Stimulated activated CD4-positive, alpha-beta T cell treated with anti-CD3 and anti-CD28 coated beads, TNF-alpha, amount 100 ng/mL, for 24 hours (primary cell): ENCODE measurements at places on chromosomes 11 and 22.

DNA sequence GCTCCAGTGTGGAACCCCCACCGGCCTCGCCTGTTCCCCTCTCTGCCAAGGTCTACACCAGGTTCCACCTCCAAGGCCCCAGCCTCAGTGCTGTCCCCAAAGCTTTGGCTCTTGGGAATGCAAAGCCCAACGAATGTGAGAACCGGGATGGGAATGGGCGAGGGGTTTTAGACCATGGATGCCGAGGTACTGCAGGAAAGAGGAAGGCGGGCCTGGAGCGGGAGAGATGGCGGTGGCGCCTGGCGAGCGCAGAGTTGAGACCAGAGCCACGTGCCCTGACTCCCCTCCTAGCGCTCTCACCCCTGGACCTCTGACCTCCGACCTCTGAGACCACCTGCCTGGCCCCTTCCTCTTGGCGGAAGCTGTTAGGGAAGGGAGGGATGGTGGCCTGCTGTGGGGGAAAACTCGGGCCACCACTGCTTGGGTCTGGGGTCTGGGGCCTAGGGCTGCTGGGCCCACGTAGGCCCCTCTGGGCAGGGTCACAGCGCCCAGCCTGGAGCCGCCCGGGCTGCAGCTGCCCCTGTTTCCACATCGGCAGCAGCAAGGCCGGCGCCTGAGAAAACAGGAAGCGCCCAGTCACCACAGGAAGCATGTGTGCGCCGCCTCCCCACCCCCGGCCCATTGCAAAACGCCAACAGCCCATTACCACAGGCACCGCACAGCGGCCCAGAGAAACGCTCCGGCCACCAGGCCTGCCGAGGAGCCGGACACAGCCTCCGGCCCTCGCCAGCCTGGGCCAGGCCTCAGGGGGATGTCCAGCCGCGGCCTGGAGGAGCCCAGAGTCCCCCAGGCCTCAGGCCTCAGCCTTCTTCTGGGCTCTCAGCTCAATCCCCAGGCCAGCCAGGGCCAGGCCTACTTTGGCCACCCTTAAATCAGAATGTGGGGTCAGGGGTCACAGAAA is 13.8 kb upstream of the SLC39A13 start:
- DNase-seq = no peak

DNA sequence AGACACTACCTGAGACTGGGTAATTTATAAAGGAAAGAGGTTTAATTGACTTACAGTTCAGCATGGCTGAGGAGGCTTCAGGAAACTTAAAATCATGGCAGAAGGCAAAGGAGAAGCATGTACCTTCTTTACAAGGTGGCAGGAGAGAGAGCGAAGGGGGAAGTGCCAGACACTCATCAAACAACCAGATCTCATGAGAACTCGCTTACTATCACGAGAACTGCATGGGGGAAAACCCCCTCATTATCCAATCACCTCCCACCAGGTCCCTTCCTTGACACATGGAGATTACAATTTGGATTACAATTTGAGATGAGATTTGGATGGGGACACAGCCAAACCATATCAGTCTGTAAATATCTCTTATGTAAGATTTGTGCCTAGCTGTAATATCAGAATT is 50.9 kb upstream of the ATXN10 start:
- no peak for DNase-seq

DNA sequence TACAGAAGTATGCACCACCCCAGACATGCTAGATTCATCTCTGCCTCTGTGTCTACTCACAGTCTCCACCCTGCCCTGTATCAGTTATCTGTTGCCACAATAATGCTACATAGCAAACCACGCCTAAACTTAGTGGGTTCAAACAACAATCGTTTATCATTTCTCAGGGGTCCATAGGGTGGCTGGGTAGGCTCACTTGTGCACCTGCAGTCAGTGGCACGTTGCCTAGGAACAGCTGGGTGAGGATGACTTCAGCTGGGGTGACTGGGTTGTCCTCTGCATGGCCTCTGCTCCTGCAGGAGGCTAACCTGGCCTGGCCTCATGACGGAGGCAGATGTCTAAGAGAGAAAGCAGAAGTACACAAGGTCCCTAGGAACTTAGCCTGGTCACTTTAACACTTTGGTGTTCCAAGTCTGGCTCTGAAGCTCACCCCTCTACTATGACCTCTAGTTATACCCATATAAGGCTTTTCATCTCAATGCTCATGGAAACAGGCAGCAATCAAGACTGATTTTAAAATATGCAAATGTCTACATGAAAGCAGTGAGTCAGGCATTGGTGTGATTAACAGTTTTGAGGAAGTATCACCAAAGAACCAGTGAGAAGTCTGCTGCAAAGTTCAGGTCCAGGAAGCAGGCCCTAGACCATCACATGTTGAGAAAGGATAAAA is 10.7 kb downstream of the OLFML1 start:
- DNase-seq = no peak

- DNase-seq = no peak
Observed at GRCh38 chr11:105713106-105713505, 103.2 kb downstream of the GRIA4 start.

- no peak for DNase-seq
Observed at GRCh38 chr11:62267576-62267975, 2.4 kb upstream of the SCGB2A2 start.

DNA sequence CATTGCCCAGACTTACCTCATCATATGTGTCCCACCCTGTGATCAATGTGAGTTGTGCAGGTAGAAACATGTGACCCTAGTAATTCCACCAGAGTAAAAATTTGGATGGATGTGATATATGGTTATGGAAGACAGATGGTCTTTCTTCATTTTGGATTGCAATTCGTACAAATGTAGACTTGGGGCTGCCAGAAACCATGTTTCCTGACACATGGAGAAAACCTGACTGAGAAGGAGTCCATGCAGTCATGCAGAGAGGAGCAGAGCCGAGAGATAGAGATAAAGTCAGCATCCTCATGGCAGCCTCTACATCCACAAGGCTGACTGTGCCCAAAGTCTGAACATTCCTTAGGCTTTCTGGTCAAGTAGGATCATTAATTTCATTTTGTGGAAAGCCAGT is 678.1 kb upstream of the KIRREL3 start:
- DNase-seq = no peak

GRCh38 chr11:129055196-129055595 is 112.5 kb upstream of the TP53AIP1 start:
- DNase-seq = no peak
